ENCODE measurements at places on chromosomes 5 and 9.

GRCh38 chr9:136117916-136118319 lies 757 bp downstream of the TMEM250 start:
- DNase-seq: no peak

DNA sequence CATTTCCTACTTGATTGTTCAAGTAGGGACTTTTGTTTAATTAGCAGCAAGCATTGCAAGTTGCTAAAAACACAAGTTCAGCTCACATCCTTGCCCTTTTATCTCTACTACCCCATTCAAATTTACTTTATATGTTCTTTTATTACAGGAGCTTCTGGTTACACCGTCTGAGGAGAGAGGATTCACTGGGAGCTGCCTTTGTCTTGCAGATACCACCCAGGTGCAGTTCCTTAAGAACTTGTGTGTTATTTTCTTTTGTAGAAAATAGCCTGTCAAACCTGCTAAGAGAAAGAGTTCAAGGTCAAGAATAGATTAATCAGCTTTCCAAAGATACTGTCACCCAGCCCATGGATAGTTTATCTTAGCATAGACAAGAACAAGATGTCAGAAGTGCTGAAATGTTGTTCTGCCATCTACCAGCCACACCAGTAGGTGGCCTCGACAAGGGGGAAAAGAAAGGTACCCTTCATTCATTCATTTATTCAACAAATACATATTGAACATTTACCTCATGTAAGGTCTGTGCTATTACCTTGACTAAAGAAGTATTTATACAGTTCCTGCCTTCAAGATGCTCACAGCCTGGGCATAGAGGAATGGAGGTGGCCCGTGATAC lies 750.3 kb downstream of the MAT2B start:
- no peak for DNase-seq

GRCh38 chr5:64147849-64148441 lies 17.7 kb upstream of the RNF180 start:
- DNase-seq: peak; percentile 37

- no peak for DNase-seq
Observed at GRCh38 chr5:176697267-176697933, 50.1 kb downstream of the TSPAN17 start.

DNA sequence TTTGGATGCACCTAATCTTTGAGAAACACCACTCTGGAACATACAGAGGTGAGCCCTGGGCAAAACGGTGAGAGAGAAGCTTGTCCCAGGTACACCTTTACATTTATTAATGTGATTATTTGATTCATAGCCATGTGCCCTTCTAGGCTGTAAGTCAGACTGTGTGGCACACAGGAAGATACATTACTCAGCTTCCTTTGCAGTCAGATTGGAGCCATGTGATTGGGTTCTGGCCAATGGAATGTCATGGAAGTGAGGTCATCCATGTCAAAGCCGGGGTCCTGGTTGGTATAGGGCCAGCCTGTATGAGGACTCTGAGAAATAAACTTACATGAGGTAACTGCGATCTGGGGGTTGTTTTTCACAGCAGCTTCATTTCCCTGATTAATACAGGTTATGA lies 106.8 kb upstream of the CD180 start:
- DNase-seq: no peak

DNA sequence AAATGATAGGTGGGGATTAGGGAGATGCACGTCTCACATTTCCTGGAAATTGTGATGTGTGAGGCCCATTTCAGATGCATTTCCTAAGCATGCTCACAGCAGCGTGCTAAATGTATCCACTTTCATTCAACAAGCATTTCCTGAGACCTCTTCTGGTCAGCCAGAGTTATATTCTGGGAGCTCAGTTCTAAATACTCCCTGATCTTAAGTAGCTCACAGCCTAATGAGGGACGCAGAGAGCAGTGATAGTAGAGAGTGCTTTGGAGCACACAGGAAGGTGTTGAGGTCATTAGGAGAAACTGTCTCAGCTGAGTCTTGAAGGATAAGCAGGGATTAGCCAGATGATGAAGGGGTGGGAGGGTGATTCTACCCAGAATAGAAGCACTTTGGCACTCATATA lies 46.2 kb upstream of the FSD1L start:
- no peak for DNase-seq

GRCh38 chr5:77996943-77997342 lies 220.8 kb upstream of the TBCA start:
- no peak for DNase-seq

DNA sequence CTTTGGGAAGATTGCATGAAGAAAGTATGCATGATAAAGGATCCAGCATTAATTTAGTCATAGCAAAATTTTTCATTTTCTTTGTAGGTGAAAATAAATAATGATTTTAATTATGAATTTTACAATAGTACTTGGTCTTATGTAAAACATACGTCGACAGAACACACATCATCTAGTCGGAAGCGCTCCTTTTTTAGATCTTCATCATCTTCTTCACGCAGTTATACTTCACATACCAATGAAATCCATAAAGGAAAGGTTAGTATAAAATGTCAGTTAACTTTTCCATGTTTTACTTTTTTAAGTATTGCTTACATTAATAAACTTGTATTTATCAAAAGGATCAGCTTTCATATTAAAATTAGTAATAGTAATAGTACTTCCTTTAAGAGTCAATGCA lies 35.8 kb downstream of the C7 start:
- no peak for DNase-seq

DNA sequence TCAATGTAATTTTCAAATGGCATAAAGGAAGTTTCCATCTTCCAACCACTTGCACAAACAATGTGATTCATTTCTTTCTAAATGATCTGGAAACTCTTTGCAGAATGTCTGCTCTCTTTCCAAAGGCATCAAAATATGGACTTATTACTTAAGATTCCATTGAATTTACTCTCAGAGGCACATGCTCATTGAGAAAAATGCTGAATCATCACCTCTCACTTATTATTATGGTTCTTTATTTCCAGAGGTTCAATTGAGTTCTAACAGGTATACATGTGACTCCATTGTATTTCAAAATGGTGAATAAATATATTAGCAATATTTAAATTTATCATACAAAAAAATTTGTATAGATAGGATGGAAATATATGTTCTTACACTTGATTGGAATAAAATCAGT lies 1140.6 kb downstream of the EFNA5 start:
- DNase-seq: no peak

- DNase-seq: no peak
Observed at GRCh38 chr9:38384990-38385848, 7.3 kb upstream of the ALDH1B1 start.

DNA sequence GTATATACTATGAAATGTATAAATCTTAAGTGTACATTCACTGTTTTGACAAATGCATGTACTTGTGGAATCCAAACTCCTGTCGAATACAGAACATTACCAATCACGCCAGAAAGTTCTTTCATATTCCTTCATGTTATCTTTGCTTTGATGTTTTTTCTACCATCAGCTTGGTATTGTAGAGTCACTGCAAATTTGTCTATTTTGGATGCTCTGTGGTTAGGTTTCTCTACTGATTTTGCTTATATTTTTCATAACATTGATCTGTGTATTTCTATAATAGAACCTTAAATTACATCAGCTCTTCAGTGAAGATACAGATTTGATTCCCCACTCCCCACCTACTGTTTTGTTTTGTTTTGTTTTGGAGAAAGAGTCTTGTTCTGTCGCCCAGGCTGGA lies 30.8 kb downstream of the HABP4 start:
- no peak for DNase-seq

GRCh38 chr5:9957214-9957613 lies 292.5 kb downstream of the ATPSCKMT start:
- no peak for DNase-seq

DNA sequence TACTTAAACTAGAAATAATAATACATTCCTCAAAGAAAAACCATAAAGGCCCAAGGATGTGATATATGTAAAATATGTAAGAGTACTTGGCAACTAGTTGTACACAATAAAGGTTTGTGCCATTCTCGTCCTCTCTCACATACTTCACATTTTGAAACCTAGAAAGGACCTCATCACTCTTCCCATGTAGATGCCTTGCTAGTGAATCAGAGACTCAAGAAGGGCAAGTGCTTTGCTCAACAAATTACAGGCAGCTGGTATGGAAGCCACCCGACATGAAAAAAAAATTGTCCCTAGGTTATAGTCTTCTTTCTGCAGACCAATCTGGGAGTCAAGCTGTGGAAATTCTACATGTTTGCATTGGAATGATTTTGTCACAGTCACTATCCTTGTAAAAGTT lies 31.7 kb downstream of the ADRB2 start:
- DNase-seq: no peak

DNA sequence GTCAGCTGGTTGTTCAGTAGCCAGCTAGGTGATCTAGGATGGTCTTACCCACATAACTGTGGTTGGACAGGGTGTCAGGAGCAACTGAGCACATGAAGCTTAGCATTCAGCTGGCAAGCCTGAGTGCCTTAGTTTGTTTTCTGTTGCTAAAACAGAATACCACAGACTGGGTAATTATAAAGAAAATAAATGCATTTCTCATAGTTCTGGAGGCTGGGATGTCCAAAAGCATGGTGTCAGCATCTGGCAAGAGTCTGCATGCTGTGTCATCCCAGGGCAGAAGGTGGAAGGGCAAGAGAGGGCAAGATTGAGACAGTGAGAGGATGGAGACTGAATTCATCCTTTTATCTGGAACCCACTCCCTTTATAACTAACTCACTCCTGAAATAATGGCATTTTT lies 921.5 kb downstream of the TLE4 start:
- no peak for DNase-seq

DNA sequence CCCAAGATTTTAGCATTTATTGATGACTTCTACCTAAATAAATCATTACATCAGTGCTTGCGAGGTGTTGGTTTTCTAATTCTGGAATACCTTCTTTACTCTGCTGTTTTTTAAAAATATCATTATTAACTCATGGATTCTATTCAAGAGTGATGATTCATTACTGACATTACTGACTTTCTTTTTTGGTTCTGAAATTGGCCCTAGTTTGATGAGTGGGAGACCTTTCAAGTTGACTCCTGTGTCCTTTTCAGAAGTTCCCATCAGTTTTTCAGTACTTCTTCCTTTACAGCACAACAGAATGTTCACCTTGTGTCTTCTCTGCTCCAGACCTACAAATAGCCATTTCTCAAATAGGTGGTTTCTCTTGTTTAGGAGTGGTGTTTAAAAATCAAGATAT lies 114.1 kb downstream of the PCSK5 start:
- no peak for DNase-seq

DNA sequence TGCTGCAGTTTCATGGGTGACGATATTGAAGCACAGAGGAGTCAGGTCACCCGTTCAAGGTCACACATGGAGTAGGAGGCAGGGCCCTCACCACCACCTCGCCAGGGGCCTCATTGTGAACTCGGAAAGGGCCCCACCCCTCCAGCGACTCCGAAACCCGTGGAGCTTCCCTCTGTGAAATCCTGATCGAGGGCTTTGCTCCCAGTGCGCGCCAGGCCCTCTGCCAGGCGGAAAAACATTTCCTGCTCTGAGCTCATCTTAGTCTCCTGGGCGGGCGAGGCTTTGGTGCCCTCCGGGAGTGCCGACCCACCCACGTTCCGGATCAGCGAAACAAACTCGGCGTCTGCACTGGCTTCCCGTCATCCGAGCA lies 75.0 kb upstream of the FCN1 start:
- DNase-seq: no peak

- no peak for DNase-seq
Observed at GRCh38 chr9:110908894-110909293, 129.4 kb downstream of the LPAR1 start.

DNA sequence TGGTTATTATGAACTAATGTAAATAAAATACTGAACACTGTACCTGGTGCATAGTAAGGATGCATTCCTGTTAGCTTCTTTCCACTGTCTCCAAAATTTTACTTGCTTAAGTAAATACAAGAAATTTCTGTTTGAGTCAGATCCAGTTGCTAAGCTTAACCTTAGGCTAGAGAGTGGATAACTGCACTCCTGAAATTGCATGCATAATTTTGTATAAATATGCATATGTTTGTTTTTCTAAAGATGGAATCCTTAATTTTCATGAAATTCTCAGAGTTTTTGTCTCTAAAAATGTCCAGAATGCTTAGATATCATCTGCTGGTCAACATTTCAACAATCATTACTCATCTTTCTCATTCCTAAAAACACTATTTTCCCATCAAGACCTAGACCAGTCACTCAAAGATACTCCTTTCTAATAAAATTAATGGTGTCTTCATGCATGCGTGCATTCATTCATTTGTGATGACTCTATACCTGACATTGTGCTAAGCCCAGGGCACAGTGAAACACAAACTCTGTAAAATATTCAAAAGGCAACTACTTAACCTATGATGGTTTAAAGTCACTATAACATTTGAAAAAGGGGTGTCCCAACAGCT lies 284.8 kb downstream of the SEC61B start:
- no peak for DNase-seq

DNA sequence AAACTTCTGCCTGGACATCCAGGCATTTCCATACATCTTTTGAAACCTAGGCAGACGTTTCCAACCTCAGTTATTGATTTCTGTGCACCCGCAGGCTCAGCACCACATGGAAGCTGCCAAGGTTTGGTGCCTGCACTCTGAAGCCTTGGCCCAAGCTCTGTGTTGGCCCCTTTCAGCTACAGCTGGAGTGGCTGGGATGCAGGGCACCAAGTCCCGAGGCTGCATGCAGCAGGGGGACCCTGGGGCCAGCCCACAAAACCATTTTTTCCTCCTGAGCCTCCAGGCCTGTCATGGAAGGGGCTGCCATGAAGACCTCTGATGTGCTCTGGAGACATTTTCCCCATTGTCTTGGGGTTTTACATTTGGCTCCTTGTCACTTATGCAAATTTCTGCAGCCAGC lies 49.9 kb downstream of the NFX1 start:
- no peak for DNase-seq

DNA sequence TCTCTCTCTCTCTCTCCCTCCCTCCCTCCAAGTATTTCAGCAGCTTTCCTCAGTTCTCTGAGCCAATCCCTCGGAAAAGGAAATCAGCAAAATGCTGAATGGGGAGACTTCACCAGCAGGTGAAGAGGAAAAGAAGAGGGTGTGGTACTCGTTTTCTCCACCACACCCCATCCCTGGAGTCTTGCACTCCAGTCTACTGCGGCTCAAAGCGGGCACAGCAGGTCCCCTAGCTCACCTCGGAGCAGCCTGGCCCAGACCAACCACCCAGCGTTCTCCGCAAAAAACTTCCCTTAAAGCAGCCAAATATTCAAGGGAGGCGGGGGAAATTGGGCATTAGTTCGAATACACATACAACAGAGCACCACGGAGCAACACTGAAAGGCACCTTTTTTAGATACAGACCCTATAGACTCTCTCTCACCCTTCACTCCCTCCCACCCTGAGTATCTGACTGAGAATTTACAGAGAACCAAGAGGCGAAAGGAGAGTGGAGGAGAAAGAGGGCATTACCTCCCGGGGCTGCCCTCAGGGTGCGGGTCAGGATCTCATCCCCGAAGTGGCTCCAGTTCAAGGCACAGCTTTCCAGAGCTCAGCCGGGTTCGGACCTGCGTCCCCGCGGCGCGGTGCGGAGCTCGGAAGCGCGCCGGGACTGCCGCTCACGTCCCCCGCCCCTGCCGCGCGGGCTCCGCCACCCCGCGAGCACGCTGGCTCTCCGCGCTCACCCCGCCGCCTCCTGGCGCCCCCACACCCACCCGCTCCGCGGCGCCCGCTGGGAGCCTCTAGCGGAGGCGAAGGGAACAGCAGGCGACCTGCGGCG lies 1638.5 kb upstream of the C9orf72 start:
- DNase-seq: peak; percentile 47

- no peak for DNase-seq
Observed at GRCh38 chr9:68775003-68775730, 70.1 kb downstream of the PIP5K1B start.

- DNase-seq: no peak
Observed at GRCh38 chr5:108382784-108383330, 959 bp upstream of the FBXL17 start.

Data from hypothalamus (tissue), 51 donors.